ENCODE measurements at places on chromosomes 12 and 14.

GRCh38 chr12:47574252-47575021 lies 131.4 kb downstream of the RPAP3 start:
- no peak for DNase-seq

DNA sequence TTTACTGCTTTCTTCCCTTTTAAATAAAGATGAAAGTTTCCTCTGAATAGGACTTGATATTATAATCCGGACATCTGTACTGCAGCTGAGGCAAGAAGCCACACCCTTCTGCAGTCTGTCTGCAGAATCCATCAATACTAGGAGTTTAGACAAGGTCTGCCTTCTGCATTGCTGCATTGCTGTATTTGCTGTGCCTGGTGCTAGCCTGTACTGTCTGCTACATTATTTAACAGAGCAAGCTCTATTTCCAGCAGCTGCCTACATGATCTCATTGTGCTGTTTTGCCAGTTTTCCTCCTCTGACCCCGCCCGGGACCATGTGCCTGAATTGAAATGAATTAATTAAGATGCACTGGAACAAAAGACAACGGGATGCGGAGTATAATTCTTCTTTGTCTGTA lies 1.7 kb downstream of the TUBA1A start:
- no peak for DNase-seq

DNA sequence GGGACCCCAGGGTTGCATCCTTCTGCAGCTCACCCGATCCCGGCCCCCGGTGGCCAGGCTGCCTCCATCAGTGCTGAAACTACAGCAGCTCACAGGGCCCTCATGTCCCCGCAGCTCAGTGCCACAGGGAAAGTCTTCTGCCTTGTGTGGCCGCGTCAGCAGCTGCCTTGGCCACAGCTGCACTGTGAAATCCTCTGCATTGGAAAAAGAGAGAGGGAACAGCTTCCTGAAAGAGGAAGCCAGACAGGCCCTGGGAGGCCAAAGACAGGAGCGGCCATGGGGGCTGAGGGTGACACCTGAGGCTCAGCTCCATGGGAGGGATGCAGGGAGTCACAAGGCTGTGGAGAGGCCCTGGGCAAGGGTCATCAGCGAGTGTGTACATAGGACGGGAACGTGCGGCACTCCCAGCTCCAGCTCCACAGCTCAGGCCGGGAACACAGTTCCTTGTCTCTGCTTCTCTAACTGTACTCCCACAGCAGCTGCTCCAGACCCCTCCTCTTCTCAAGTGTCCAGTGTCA lies 32.7 kb downstream of the PARP2 start:
- no peak for DNase-seq

DNA sequence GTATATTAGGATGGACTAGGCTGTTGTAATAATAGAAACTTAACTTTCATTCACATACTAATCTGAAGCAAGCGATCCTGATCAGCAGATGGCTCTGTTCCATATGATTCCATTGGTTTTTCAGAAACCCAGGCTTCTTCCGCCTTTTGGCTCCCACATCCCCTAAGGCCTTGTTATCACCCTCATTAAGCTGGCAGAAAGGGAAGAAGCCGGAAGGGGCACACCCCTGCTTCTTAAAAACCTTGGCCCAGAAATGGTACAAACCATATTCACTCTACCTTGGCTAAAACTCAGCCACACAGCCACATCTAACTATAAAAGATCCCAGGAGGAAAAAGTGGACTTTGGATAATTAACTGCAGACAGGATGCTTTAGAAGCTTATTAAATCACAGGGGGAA lies 329.2 kb downstream of the PCNX1 start:
- DNase-seq, result no peak

DNA sequence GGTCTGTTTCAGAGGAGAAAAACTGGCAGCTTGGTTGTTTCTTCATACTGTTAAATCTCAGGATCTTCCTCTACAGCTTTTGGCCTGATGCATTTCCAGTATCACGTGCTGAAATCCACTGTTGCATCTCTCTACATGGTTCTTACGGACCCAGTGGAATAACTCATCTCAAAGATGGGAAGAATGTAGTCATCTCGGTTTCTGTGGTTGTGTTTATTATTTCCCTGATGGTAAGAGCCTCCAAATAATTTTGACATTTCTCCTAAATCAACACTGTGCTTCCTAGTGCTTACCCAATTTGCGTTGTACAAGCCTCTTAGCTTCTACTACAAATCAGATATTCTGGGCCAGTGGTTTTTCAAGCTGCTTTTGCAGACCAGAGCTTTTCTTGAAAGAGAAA lies 812.8 kb downstream of the C12orf50 start:
- no peak for DNase-seq

Measured in upper lobe of left lung (tissue), 6 donors.